ENCODE measurements at places on chromosomes 5 and 9. TPM values are rescaled to one million over a fixed set of nuclear protein-coding genes. Genes with fewer than 3 reads are reported as not detected.
A peak's percentile ranks its signal among the peaks of the same experiment; 100 is the strongest.

DNA sequence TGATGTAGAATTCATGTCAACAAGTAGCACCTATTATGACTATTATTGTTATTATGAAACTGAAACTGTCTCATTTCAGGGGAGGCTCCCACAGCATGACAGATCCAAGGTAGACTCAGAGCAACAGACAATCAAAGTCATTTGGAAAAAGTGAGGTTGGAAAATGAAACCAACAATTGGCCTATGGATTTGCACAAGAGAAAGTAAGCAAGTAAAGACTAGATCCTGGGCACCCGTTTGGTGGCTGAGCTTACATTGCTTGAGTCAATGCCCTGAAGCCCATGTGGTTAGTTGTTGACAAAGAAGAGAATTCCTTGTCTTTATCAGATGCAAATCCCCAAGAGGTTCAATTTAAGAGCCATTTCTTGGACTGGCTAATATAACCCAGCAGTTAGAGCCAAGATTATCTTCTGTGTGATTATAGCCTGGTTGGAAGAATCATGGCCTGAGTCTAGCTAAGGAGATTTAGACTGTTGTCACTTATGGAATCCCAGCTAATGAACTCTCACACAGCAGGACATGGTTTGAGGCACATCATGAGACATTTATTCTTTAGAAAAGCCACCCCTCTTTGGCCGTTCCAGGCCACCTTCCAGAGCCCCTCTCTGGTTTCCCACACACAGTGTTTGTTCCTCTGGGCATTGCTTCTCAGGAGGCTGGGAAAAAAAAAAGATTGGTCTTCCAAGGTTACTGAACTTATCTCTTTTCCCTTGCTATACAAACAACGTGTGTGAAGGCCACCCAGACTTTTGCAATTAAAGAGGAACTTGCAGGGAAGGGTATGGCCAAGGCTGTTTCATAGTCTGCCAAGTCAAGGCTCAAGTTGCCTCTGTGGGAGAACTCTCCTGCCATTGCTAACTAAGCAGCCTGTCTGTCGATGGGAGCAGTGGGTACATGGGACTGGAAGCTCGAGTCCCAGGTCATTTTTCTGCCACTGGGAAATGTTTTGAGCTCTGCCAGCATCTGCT, 399.5 kb downstream of the ENC1 start:
- no peaks in the 10 kb centered on the region for H3K36me3 ChIP-seq
- no peak overlapping the region for H3K27ac ChIP-seq
- no peak overlapping the region for H3K4me3 ChIP-seq
- DNase-seq = no peak

DNA sequence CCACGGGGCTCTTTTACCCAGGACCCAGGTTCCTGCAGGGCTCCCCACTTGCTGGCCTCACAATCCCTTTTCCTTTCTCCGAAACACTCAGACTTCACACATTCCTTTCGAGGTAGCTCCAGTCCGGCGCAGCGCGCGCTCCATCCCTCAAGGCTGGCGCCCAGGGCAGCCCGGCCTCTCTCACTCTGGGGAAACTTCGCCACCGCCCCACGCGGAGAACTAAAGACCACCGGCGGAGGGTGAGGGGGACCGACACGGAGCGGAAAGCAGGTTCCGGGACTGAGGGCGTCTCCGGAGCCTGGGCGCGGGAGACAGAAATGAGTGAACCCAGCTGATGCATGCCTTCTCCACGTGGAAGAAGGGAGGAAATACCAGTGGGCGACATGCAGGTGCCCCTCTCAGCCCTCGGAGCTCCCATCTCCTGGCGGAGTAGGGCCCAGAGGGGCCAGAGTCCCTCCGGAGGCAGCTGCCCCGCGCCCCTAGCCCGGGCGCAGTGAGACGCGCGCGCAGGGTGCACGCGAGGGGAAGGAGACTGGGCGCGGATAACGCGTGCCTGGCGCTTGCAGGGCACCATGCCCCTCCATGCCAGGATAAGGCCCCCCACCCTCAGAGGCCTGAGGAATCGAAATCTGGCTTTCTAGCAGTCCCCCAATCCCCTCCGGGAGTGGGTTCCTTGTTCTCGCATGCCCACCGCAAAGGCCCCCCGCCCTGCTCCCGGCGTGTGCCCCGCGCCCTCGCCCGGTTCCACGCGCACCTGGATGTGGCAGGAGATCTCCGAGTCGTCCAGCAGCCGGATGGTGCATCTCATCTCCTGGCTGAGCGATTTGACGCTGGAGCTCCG, 650 bp downstream of the FRMD3 start:
- H3K27me3 ChIP-seq = peaks cover 9% of the 10 kb centered on the region
- peak; percentile 65 for DNase-seq
- H3K4me3 ChIP-seq = peak overlapping the region; percentile 75
- H3K36me3 ChIP-seq = no peaks in the 10 kb centered on the region
- H3K27ac ChIP-seq = peak overlapping the region; percentile 22

DNA sequence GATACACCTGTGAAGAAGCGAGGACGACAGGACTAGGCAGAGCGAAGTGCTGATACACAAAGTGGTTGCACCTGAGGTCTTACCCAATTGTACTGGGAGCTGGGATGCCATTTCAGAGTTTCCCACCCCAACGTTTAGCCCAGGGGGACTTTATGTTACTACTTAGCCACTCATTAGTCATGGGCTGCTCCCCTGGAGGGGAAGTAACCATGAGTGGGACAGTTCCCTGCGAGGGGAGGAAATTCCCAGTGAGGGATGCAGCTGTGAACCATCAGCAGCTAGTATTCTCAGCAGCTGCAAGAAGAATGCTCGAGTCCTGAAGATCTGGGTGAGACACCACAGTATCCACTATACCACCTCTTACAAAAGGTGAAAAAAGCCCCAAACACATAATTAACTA, 93.7 kb upstream of the ACTBL2 start:
- no peak overlapping the region for H3K4me3 ChIP-seq
- no peaks in the 10 kb centered on the region for H3K4me1 ChIP-seq
- no peaks in the 10 kb centered on the region for H3K36me3 ChIP-seq
- H3K27me3 ChIP-seq = no peaks in the 10 kb centered on the region
- no peak overlapping the region for H3K27ac ChIP-seq
- no peak for DNase-seq

DNA sequence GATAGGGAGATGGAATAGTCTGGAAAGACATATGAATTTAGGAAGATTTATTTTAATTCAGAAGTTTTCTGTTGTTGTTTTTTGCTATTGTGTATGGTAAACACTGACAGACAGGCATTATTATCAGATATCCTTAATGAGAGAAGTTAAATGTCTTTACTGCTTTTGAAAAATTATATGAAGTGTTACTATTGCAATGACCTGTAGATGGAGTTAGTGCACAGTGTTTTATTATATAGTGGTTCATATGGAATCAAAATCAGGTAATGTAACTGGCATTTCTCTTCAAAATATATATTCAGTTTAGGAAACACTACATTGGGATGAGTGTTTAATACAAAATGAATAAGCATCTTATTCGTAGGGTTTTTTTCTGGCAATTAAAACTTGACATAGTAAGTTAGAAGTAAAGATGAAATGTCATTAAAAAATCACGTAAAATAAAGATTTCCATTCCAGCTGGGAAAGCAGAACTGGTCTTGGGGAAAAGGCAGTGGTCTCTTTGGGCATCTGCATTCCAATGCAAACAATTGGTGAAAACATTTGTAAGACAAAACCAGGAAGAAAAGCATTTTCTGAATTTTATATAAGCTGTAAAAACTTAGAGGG, 3.9 kb downstream of the GABRA1 start:
- H3K27me3 ChIP-seq = peaks cover 23% of the 10 kb centered on the region
- H3K36me3 ChIP-seq = no peaks in the 10 kb centered on the region
- no peak overlapping the region for H3K27ac ChIP-seq
- no peaks in the 10 kb centered on the region for H3K4me1 ChIP-seq
- DNase-seq = peak; percentile 81

- H3K27ac ChIP-seq = no peak overlapping the region
- H3K27me3 ChIP-seq = no peaks in the 10 kb centered on the region
- H3K36me3 ChIP-seq = no peaks in the 10 kb centered on the region
- H3K4me1 ChIP-seq = no peaks in the 10 kb centered on the region
These were observed 77.5 kb upstream of the SPATA31D4 start for GRCh38 chr9:81850724-81851123.

DNA sequence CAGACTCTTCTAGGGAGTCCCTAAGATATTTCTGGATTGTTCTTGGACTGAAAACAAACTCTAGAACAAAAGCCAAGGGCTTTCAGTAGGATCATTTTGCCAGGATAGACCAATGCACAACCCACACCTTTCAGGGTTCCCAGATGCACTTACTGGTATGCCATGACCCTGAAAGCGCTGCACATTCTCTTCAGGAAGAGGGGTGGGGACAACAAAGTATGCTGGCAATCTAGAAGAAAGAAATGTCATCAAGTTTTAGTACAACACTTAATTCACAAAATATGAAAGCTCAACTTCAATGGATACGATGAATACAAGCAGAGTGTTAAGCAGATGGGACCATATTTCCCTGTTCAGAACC, 57.2 kb downstream of the MTMR12 start:
- no peak for DNase-seq
- H3K4me3 ChIP-seq = no peak overlapping the region
- H3K27me3 ChIP-seq = no peaks in the 10 kb centered on the region

GRCh38 chr5:109247986-109248385, 161.8 kb downstream of the PJA2 start:
- H3K27ac ChIP-seq = no peak overlapping the region
- H3K36me3 ChIP-seq = no peaks in the 10 kb centered on the region
- H3K4me1 ChIP-seq = no peaks in the 10 kb centered on the region
- no peak for DNase-seq
- H3K4me3 ChIP-seq = no peak overlapping the region
- no peaks in the 10 kb centered on the region for H3K27me3 ChIP-seq

UCK1 gene
- 14.2 TPM for total RNA-seq

BRINP1 gene
- 47.2 TPM for total RNA-seq

EFNA5 gene
- total RNA-seq = 17.7 TPM

OTP gene
- 1.8 TPM for total RNA-seq

TNPO1 gene
- total RNA-seq = 181 TPM

NDFIP1 gene
- 86.0 TPM for total RNA-seq
